SW480 (cell line): ENCODE measurements at places on chromosomes 7 and 10.
A peak's percentile ranks its signal among the peaks of the same experiment; 100 is the strongest.

DNA sequence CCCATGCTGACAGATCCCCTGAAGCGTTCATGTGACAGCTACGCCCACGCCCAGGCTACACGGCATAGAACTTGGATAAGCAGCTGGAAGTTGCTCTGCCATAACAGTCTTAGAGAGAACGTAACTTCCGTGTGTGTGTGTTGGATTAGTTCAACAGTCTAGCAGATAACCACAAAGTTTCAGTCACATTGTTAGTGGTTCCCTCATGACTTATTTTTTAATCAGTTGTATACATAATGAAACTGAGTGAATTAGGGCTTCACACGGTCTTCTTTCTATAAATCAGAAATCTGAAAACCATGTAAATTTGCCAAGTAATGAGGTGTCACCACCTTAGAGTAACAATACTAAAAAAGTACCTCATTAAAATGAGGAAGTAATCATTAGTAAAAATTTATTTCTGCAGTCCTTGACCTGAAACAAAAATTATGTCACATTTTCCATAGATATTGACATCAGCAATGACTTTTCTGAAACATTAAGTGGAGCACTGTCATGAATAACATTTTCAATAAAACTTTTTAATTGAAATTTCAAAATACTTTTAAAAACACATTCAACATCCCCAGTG lies 21.7 kb upstream of the MACC1 start:
- peak; percentile 66 for DNase-seq

DNA sequence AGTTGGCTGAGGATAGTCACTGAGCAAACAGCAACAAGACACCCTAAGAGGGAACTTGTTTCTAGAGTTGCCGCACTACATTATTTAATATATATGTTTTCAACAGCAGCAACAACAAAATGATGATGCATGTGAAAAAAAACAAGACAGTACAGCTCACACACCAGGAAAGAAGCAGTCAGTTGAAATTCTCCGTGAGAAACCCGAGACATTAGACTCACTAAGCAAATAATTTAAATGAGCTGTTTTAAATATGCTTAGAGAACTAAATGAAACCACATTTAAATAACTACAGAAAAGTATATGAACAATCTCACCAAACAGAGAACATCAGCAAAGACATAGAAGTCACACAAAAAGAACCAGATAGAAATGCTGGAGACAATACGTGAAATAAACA lies 426.3 kb upstream of the PFKP start:
- no peak for DNase-seq

- DNase-seq = peak; percentile 21
Measured at GRCh38 chr7:125934539-125934938, 1004.9 kb upstream of the POT1 start.

DNA sequence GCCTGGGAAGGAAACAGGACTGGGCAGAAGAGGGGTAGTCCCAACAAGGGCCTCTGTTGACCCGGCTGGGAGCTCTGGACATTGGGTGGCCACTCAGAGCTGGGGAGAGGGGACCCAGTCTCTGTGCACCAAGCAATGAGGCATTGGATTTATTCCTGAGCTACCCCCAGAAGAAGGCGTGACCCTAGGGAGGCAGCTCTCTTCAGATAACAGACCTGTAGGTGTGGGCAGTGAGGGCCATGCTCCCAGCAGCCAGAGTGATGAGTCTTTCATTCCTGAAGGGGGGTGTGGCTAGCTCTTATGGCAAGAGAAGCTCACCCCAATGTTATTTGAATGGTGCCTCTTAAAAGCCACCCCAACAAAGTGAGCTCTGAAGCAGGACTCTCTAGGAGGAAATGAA lies 20.4 kb downstream of the TEX36 start:
- peak; percentile 71 for DNase-seq

GRCh38 chr7:100827330-100828226 lies at the start of gene EPHB4:
TSS of gene EPHB4 (minus strand) at chr7:100827523. CDS start at chr7:100827030, 493 bp downstream.
- DNase-seq = peak; percentile 81

DNA sequence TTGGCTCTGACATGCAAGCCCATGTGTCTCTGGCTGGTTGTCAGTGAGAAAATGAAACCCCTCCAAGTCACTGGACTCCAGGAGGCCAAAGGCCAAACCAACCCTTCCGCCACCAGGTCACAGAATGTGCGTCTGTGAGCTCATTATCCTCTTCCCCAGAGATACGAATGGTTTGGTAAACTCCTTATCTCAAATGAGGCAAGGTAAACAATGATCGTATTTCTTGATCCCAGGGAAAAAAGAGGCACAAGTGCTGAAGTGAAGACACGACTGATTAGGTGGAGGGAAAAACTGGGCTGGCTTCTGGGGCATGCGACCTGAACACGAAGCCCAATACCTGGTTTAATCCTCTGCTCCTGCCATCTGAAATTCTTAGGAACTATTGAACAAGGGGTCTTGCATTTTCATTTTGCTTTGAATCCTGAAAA lies 70.6 kb upstream of the ARID5B start:
- no peak for DNase-seq

DNA sequence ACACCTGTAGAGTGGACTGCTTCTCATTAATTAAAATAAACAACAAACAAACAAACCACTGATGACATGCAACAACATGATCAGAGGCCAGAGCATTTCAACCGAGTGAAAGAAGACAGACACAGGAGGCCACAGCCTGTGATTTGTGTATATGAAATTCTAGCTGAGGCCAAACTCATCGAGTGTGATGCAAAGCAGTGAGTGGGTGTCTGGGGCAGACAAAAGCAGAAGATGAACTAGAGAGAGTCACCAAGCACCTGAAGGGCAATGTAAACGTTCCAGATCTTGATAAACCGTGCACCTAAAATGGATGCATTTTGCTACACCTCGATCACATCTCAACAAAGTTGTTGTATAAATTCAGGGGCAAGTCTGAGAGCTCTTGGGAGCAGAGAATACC lies 108.4 kb downstream of the KLF6 start:
- no peak for DNase-seq

DNA sequence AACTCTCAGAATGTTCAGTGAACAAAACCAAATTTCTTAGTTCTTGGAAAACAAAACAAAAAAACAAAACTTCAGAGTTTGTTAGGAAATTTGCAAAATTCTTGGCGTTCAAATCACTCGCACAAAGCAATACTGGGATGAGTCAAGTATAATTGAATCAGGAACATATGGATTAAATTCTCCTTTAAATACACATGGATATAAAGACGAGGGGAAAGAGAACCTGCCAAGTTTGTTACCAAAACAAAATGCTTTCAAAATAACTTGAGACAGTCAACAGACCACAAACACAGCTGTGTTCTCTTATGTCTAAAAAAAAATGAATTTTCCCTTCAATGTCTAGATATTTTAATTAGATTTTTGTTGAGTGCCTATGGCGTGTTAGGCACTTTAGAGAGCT lies 93.5 kb upstream of the MPP7 start:
- DNase-seq = no peak

DNA sequence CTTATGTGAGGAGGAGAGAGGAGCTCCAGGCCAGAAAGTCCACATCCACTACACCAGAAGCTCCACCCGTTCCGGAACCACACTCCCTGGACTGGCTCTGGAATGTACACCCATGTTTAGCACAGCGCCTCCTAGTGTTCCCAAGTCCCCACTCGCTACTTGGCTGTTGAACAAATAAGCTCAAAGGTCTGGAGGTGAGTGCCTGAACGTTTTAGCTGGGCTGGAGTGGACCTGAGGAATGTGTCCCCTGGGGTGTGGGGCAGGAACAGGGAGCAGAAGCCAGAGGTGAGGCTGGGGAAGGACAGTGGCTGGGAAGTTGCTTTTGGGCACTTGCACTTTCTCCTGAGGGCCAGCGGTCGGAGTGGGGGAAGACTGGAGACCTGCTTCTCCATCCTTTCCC lies 164.1 kb upstream of the CDCA7L start:
- DNase-seq = peak; percentile 27

GRCh38 chr7:44044315-44045225 lies at the start of gene DBNL:
TSS of gene DBNL (plus strand) at chr7:44044702. CDS start at chr7:44044738, 36 bp downstream.
- peak; percentile 94 for DNase-seq

DNA sequence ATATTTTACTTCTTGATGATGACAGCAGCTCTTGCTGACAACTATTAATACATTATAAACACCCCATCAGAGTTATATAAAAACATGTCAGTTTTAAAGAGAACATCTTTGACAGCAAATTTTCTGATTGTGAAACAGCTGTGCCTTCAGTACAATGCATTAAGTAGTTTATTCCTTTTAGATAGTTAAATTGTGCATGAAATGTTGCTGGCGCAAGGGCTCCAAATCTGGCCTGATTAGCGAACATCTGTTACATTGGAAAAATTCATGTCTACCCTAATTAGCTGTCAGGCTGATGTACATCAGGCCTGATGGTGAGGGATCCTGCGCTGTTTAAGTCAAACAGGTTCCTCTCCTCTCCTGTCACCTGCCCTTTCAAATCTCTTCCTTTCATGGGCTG lies 171.9 kb upstream of the SP8 start:
- DNase-seq = no peak

DNA sequence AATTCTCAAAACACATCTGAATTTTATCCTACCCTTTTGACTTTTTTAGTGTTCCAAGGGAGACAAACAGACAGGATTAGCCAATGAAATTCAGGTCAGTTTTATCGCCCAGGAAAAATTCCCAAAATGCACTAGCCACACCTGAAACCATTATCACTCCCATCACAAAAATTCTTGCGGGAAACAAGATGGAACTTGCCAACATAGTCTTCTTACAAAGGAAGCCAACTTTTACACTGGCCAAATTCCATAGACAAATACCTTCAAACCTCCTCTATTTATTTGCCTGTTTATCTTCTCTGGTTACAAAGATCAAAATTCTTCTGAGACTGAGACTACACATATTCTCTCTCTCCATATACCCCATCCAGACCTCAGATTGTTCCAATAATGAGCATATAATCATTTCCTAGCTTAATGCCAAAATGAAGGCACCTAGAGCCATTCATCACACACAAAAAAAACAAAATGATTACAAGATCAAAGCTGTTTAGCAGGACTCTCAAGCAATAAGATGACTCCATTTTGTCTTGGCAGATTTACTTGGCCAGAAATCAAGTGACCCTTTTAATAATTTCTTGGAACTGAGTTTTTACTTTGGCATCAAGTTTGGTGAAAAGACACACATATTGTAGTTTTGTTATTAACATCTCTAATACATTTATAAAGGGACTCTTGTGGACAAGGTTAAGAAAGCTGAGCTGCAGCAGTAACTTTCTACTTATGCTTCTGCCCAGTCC lies 30.2 kb downstream of the MET start:
- no peak for DNase-seq

- DNase-seq = no peak
Measured at GRCh38 chr10:23172429-23173213, 19.5 kb upstream of the PTF1A start.

DNA sequence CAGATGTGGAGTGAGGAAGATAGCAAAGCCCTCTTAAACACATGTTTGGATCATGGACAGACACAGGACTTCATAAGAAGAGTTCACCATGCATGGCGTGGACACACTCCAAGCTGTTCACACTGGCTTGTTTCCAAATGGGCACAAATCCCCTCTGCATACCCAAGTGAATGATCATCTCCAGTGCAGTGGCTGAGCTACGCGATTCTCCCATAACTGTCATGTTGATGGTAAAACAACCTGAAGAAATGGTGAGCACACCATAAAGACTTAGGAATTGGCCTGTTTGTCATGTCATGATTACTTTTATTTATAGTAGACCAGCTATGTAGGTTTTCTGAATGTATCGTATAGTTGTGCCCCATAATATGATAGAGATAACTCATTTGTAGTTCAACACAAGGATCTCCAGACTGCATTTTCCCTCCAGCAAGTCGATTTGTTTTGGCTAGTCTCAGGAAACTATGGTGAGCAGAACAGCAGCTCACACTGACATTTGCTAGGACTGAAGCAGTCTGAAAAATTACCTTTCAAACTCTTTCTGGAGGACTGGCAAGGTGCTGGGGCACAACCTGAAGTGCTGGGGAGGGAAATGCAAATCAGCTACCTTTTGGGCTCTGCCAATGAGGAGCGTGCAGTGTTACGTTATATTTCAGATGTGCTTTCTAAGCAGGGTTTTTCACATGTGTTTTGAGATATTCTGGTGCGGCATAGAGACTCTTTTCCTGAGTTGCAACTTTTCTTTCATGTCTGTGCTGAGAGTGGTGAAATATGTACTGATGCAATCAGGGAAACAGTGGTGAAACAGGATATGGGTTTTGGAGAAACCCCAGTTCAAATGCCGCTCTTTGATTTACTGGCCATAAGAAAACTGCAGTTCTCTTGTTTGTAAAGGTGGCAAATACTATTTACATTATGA lies 629.6 kb upstream of the DPP6 start:
- peak; percentile 2 for DNase-seq

- no peak for DNase-seq
Measured at GRCh38 chr10:103445767-103446567, 6.2 kb downstream of the CALHM2 start.

GRCh38 chr10:77855404-77856155 lies 71.0 kb downstream of the DLG5 start:
- no peak for DNase-seq

- no peak for DNase-seq
Measured at GRCh38 chr7:126450269-126450671, 802.5 kb downstream of the GRM8 start.

GRCh38 chr10:6465854-6466601 lies 114.0 kb downstream of the PRKCQ start:
- no peak for DNase-seq

DNA sequence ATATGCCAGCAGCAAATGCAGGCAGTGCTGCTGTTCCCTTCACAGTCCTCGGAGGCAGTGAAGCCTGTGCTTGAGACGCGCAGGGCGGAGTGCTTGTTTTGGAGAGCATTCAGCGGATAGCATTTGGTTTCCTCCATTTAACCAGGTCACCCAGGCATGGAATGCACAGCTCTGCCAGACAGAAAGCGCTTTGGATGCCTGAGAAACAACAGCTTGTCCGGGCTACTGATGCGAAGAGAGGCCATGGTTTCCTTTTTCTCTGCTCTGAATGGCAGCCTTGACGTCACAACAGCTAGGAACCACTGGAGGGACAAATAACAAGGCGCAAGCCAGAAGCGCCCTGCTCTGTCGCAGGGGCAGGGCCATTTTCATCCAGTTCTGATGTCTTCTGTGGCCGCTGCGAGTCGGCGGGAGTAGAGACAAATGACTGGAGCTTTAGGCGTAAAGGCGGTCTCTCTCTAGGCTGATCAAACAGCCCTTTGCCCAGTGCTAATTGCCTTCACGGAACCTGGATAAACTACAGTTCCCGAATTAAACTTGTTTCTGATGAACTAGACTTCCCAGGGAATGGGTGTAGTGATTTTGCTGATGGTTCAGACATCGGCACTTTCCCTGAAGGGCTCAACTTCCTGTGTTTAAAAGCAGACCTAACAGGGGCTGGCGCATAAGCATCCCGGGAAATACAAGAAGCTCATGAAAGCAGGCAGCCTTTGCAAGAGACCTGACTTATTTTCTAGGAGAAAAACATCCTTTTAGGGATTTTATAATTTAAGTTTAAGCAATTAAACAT lies 187.6 kb upstream of the KLF14 start:
- peak; percentile 69 for DNase-seq
